ENCODE measurements at places on chromosomes 16 and 17. TPM values are rescaled to one million over a fixed set of nuclear protein-coding genes. Genes with fewer than 3 reads are reported as not detected.

VASN gene
- total RNA-seq, result 130 TPM

C17orf50 gene
- not detected for total RNA-seq

CRISPLD2 gene
- 29.3 TPM for total RNA-seq

HSD17B1 gene
- total RNA-seq, result 4.7 TPM

WFDC1 gene
- total RNA-seq, result not detected

OR1A1 gene
- not detected for total RNA-seq

DNASE1L2 gene
- total RNA-seq, result 0.16 TPM

PIK3R6 gene
- total RNA-seq, result 0.16 TPM

HBM gene
- not detected for total RNA-seq

HBA1 gene
- not detected for total RNA-seq
